ENCODE measurements at places on chromosomes 7 and 10.

DNA sequence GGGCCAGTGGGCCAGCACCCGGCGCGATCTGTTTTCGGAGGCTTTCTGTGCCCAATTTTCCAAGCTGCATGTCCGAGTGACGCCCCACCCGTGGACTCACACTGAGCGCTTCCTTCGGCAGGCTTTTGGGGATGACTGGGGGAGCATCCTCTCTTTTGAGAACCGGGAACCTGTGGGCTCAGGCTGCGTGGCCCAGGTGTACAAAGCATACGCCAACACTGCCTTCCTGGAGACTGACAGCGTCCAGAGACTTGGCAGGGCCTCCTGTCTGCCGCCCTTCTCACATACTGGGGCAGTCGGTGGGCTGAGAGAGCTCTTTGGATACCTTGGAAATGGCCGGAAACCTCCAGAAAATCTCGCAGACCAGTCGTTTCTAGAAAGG is 1.0 kb downstream of the ADCK2 start:
- DNase-seq = no peak

GRCh38 chr10:71644307-71645180 is 75.0 kb downstream of the C10orf105 start:
- no peak for DNase-seq

DNA sequence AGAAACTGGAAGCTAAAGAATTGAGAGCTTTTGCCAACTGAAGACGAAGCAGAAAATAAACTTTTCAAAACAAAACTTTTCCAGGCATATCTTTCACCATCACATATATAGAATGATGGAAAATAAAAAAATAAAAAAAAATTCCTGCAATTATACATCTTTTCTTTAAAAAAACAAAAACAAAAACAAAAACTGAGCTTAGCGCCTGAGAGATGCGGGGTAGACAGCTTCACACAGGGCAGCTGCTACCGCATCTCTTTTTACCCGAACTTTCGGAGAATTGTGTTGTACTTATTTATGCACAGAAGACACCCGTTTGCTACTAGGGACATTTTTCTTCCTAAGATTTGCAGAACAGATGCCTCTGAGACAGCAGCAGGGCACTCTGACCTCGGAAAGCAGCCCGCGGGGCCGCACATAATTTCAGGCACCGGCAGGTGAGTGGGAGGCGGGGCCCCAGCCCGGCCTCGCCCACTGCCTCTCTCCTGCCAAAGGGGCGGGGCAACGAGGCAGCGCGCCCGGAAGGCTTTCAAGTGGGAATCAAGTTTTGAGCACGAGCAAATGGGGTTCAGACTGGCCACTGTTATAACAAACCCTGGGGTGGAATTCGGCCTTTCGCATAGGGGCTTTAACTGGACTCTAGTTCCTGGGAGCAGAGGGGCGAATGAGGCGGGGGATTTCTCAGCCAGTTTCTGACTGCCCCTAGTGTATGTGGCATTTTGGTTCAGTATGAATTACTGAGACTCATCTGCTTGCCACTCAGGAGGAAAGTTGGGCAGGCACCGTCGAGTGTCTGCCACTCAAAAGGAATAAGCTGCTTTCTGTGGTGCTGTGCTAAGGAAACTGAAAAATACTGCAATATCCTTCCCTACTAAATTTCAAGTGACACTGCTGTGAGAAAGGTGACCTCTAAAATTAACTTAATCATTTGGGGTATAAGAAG is 18.5 kb upstream of the FAM133B start:
- DNase-seq = peak; percentile 66

DNA sequence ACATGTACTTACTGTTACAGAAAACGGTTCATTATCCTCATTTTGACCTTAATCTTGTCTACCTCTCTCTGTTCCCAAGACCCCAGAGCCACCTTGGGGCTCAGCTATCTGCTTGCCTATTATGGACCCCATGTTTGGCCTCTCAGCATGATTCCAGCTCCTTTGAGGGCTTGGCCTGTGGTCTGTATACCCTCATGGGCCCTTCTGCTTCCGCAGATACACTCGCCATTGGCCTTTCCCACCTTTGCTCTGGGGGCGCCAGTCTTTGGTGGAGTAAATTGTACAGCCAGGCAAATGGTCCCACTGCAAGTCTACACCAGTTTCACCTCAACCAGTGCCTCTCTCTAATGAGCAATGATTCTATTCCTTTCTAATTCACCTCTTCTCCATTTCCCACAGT is 109.2 kb upstream of the ZNF746 start:
- DNase-seq = no peak

GRCh38 chr7:42338231-42338915 is 101.4 kb upstream of the GLI3 start:
- DNase-seq = no peak

DNA sequence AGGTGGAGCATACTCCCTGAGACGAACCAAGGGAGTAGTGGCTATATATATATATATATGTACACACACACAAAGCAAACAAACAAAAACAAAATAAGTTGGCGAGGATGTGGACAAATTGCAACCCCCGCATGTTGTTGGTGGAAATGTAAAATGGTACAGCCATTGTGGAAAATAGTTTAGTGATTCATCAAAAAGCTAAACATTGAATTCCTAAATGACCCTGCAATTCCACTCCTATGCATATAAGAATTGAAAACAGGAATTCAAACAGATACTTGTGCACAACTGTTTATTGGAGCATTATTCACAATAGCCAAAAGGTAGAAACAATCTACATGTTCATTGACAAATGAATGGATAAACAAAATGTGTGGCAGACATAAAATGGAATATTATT is 407.9 kb downstream of the KCNMA1 start:
- no peak for DNase-seq

DNA sequence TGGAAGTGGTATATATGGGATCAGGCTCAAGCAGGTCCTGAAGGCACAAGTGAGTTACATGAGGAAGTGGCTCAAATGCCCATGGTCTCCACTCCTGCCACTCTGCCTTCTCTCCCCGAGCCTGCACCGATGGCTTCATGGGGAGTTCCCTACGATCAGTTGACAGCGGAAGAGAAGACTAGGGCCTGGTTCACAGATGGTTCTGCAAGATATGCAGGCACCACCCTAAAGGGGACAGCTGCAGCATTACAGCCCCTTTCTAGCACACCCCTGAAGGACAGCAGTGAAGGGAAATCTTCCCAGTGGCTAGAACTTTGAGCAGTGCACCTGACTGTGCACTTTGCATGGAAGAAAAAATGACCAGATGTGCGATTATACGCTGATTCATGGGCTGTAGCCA is 95.3 kb downstream of the HOXA1 start:
- no peak for DNase-seq

DNA sequence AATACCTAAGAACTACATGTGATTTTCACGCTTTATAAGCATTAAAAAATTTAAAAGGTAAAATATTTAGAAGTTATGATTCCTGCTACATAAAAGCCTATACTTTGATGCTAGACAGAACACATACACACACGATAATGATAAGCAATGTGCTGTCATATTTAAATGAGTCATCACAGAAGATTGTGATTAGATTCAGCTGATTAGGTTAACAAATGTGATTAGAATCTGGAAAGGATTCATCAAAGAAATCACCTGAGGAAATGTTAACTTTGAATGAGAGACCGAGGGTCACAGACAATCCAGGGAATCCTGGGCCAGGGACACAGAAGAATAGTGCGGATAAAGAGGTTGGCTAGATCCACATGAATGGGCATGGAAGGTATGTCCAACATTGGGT is 42.0 kb upstream of the CYP2C18 start:
- no peak for DNase-seq

DNA sequence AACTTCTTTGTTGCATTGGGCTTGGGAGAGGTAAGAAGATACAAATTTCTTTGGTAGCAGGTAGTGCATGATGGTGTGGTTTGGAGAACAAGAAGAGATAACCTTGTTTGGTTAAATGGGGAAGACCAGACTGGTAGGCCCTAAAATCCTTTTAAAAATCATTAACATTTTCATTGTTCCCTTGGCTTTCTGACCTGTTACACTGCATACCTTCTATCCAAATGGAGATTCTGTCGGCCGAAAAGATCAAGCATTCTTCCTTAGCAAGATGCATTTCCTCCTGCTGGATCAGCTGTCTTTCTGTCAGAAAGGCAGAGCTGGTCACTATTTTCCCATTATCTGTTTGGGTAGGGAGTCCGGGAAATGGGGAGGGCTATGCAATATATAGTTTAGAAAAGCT is 33.7 kb downstream of the AGK start:
- DNase-seq = peak; percentile 85

DNA sequence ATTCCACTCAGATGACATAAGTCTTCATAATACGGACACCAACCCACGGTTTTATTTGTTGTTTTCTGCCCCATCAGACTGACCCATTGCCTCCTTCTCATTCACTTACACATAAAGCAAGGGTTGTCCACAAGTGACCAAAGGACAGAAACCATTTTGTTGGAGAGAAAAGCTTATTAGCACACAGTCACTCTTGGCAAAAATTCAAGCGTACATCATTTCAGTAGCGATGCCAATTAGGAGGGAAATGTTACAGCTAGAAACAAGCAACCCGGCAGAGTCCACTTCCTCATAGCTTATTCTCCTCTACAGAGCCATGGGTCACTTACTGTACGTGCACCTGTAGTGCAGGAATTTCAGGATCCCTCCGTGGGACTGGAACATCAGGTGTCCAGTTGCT is 23.0 kb downstream of the ABLIM1 start:
- no peak for DNase-seq

DNA sequence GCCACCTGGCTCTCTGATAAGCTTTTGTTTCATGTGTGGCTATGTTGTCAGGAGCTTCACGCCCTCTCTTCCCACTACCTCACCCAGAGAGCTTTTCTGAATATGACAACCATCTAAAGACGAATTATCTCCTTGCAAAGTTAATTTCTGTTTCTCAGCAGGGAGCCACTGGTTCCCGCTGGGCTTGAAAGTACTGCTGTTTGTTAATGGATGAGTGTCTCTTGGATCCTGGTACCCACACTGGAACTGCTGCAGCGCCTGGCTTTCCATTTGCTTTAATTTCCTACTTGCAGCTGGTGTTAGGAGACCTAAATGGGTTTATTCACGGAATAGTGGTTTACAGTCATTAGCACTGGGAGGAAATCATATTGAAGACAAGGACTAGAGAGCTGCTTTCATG is 267.9 kb upstream of the LRGUK start:
- DNase-seq = peak; percentile 87

GRCh38 chr7:13563680-13564079 is 425.8 kb downstream of the ETV1 start:
- DNase-seq = no peak

- DNase-seq = no peak
These were observed 460.8 kb downstream of the NRG3 start for GRCh38 chr10:82335831-82336230.

GRCh38 chr10:125479059-125479458 is 203.9 kb downstream of the TEX36 start:
- DNase-seq = no peak

DNA sequence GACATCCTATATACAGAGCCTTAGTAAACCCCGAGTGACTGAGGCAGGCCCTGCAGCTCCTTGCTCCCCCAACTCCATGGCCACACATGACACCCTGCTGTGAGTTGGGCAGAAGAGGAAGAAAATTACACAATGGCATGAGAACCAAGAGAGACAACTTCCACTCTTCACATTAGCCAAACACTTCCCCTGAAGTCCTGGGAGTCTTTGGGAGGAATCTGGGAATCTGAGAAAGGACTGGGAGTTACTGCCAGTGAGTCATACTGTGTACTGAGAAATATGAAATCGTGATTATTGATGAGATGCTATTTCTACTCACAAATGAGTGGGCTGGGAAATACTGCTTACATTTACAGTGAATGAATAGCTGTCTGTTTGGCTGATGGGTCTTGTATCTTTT is 116.6 kb downstream of the SPAG6 start:
- DNase-seq = no peak

DNA sequence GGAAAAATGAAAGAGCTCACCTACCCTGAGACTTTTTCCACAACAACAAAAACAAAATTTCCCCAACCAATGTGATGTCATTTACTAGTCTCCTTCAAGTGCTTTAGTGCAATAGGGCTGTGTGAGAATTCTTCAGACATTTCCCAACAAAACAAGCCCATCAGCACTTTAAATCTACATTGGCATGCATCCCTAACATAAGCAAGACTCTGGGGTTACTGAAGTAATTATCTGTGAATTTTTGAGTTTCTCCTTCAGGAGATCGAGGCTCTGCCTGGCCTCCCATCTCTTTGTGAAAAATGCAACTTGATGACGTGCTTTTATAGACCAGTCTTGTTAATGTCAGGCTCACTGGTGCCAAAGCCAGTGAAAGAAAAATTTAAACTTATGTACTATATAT is 255.6 kb downstream of the GFRA1 start:
- DNase-seq = peak; percentile 61

DNA sequence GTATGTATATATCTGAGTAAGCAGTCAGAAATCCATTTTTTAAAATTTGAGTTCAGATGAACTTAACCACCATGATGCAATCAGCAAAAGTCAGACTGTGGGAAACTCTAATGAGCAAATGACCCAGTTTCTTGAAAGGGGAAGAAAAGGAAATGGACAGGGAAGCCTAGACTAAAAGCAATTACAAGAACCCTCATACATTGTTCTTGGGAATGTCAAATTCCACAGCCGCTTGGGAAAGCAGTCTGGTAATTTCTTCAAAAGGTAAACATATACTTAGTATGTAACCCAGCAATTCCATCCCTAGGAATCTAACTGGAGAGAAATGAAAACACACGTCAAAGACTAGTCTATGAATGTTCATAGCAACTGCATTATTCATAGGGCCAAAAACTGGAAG is 16.4 kb upstream of the FOXK1 start:
- DNase-seq = no peak

GRCh38 chr10:12489357-12489756 is 140.0 kb downstream of the CAMK1D start:
- DNase-seq = peak; percentile 19

DNA sequence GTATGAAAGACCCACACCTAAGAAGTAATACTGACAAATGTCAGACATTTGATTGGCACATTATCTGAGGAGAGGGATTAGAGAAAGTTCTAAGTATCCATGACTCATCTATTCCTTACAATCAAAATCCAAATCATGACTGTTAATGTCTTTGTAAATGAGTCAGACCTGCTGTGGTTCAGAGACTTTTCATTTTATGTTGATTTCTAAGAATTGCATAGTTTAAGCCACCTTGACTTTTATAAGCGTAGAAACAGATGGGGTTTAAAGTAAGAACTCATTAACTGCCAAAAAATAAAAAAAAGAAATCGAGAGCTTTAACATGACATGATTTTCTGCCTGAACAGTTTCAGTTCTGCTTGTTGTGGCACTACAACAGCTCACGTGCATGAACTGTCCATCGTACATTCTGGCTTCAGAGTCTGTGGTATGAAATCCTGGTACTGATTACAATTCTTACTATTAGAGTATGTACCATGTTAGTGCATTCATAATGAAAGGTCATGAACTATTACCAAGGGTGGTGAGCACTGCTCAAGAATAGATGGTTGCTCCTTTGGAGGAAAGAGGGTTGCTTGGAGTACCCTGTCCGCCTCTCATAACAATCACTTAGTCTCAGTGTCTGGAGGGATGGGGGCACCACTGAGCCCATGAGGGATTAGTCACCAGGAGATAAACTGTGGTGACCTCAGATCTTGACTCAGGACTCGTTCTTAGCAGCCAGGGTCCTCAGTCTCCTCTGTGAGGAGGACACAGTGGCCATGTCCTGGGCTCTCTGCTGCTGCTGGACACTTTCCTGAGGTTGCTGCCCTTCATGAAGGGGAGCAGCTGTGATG is 42.2 kb downstream of the ACSM6 start:
- DNase-seq = peak; percentile 48

GRCh38 chr10:72295330-72295910 is 21.7 kb downstream of the DDIT4 start:
- no peak for DNase-seq

- DNase-seq = no peak
These were observed 114.9 kb upstream of the ZEB1 start for GRCh38 chr10:31204090-31204489.

- no peak for DNase-seq
These were observed 20.8 kb downstream of the BAMBI start for GRCh38 chr10:28698075-28698474.
